Activated T-helper 1 cell treated with Interleukin-2 at 50 U/mL for 16 hours (primary cell): ENCODE measurements at places on chromosomes 11 and 22.
A peak's percentile ranks its signal among the peaks of the same experiment; 100 is the strongest.

GRCh38 chr11:68403424-68403823, 57.1 kb upstream of the PPP6R3 start:
- DNase-seq: no peak

- no peak for DNase-seq
These were observed 332 bp downstream of the TEAD1 start for GRCh38 chr11:12674571-12674935.

GRCh38 chr11:35804451-35805040, 139.3 kb upstream of the LDLRAD3 start:
- no peak for DNase-seq

GRCh38 chr11:13128354-13128753, 119.2 kb downstream of the RASSF10 start:
- DNase-seq: no peak

DNA sequence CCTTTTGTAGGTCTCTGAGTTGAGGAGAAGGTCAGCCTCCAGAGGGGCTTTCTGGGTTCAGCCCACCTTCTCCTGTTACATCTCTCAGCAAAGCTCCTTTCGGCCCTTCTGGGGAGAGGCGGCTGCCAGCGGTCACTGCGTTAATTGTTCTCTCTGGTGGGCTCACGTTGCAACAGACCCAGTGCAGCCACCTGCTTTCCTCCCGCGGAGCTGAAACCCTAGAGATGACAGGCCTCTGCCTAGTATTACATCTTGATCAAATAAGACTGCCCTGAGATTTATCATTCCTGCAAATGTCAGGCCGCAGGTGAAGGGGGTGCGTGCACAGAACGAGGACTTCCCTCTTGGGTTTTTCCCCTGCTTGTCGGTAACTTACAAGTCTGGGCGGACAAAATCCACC, 43.2 kb upstream of the CREB3L1 start:
- DNase-seq: no peak

DNA sequence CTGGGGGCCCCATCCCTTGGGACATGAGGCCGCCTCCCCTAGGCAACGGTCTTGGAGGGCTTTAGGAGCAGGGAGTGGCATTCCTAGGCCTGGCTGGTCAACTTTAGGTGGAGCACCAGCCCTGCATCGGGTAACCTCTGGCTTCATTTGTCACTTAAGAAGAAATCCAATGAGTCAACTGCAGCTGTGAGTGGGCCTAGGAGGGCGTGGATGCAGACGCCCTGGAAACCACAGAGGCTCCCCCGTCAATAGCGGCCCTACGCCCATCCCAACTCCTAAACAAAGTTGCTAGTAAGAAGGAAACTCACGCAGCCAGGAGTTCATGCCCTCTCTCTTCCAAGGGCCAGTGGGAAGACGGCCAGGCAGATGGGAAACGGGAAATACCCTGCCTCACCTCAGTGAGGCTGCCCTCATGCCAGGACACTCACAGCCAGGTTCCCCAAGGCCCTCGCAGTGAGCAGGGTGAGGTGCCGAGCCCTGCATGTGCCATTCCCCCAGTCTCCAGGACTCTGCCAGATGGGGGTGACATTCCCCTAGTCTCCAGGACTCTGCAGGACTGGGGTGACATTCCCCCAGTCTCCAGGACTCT, 20.8 kb downstream of the BID start:
- no peak for DNase-seq

- DNase-seq: no peak
These were observed 1.9 kb downstream of the BTG4 start for GRCh38 chr11:111510311-111510710.

DNA sequence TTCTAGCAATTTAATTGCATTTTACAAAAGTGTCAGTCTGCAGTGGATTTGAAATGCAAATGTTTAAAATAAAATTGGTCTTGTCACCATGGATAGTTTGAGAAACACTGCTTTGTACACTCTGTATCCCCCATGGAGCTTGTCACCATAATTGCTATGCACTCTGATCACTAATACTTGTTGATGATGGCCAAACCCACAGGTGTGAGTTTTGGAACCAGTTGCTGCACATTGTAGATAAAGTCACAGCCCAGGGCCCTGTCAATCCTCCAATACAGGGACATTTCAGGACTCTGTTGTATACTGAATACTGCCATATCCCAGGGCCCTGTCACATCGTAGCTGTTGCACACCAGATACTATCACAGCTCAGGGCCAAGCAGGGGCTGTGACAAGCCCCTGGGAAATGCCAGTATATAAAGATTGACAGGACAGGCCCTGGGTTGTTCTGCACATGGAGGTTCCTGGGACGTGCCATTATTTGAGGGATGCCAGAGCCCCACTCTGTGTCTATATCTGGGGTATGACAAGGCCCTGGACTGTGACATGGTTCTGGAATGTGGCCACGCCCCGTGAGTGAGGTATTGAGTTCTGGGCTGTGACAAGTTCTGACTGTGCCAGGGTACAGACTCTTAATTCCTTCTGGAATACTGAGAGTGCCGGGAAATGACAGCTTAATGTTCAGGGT, 27.9 kb upstream of the SMPD1 start:
- no peak for DNase-seq

DNA sequence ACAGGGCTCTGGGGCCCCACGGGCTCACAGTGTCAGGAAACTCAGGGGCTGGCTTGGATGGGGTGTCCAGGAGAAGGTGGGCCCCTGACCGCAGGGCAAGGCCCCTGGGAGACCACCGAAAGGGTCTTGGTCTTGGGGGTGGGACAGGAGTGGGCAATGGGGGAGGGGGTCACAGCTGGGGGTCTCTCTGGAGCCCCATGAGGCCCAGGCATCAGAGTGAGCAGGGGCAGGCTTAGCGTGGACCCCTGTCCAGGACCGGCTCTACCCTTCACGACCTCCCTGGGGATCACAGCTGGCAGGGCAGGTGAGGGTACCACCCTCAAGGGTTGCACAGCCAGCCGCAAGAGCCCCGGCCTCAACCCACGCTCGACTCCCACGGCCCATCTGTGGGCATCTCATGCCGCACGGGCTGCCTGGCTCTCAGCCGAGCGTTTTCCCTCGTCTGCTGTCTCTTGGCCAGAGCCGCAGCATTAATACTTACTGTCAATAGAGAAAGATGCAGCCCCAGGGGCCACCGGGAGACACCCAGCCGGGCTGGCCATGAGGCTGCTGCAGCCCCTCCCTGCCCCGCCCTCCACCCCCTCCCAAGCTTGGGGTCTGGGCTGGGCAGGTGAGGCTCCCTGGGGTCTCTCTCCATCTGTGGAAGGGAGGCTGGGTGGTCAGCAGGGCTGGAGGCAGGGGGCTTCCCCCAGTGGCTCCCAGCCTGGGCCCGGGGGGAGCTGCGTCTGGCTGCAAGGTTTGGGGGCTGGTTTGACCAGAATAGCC, 662 bp downstream of the MUC5B start:
- no peak for DNase-seq

- DNase-seq: no peak
These were observed 8.0 kb downstream of the CSNK2A3 start for GRCh38 chr11:11345099-11345498.

DNA sequence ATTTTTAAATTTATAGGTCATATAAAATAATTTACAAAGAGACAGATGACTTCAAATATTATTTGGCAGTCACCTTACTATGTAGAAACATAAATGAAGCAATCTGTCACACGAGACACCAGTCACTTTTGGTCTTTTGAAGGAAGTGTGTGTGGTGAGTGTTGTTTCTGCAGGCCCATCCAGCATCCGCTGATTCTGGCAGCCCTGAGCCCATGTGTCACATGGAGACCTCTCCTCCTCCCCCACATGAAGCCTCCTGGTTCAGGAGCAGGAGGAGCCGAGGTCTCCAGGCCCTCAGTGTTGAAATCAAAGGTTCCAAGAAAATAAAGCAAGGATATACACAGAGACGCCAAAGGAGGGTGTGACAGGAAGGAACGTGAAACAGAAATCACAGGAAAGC, 60.1 kb downstream of the ARFGAP3 start:
- no peak for DNase-seq

- DNase-seq: no peak
These were observed 44.3 kb downstream of the KCNQ1 start for GRCh38 chr11:2489083-2489482.

DNA sequence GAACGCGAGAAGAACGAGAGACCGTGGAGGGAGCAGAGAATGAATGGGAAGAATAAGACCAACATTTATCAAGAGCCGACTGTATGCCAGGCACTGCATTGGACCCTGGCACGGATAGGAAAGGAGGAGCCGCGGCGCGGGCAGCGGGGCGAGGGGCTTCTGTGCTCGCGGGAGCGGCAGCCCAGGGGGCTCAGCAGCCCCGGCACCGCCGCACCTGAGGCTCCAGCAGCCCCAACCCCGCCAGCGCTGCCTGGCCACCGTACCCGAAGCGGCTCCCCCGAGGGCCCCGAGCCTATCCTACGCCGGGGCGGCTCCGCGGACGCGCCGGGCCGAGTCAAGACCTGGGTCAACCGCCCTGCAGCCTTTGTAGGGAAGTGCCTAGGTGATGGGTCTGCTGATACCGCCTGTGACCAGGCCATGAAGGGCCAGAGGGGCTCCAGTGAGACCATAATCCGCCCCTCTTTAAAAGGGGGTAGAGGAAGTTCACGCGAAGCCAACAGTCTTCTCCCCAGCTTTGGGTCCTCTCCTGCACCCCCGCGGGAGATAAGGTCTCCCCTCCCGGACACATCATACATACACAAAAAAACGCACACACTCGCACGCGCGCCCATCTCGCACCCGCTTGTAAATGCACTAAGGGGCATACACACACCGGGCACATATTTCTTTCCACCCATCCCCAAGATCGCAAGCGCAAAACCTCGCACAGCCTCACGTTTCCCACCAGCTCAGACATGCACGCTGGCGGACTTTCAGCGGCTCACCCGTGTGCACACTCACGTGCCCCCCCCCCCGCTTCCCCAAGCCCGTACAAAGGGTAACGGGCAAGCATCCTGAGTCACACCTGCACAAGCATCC, 935 bp upstream of the RTN4RL2 start:
- no peak for DNase-seq

- no peak for DNase-seq
These were observed 8.7 kb upstream of the MS4A4E start for GRCh38 chr11:60251485-60252212.

GRCh38 chr11:68038718-68039525, at the start of gene TCIRG1:
TCIRG1 (plus strand) TSS chr11:68039025; CDS start chr11:68041272, 2,247 bp downstream.
- DNase-seq: peak; percentile 42

DNA sequence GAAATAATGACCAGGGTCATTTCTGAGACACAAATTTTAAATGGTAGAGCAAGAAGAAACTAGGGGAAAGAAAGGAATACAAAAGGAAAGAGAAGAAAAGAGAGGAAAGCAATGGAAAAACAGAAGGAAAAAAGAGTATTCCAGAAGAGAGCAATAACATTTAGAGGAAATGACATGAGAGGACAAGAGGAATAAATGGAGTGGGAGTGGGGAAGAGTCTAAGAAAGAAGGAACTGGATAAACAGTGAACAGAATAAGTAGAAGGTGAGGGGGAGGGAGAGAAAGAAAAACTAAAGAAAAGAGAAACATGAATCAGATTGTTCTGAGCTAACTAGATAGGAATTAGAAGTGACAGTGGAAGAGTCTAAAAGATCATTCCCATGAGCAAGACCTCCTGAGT, 28.4 kb downstream of the PRDM10 start:
- DNase-seq: no peak

DNA sequence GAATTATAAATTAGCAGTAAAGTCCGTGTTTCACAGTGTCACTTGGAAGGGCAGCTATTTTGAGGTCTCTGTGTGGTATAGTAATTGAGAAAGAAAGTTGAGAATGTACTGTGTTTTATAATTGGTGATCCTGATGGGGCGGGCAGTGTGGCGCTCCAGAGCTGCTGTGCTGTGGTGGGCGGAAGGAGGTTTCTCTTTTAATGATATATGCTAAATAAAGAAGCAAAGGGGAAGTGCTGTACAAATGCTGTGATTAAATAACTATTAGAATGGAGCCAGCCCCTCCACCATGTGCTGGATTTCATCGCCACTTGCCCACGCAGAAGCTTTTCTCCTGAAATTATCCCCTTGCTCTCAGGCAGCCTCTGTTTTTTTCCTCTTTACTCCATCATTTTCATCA, 24.6 kb downstream of the ATXN10 start:
- no peak for DNase-seq

- DNase-seq: no peak
These were observed 79.5 kb upstream of the SPON1 start for GRCh38 chr11:13883042-13883441.

DNA sequence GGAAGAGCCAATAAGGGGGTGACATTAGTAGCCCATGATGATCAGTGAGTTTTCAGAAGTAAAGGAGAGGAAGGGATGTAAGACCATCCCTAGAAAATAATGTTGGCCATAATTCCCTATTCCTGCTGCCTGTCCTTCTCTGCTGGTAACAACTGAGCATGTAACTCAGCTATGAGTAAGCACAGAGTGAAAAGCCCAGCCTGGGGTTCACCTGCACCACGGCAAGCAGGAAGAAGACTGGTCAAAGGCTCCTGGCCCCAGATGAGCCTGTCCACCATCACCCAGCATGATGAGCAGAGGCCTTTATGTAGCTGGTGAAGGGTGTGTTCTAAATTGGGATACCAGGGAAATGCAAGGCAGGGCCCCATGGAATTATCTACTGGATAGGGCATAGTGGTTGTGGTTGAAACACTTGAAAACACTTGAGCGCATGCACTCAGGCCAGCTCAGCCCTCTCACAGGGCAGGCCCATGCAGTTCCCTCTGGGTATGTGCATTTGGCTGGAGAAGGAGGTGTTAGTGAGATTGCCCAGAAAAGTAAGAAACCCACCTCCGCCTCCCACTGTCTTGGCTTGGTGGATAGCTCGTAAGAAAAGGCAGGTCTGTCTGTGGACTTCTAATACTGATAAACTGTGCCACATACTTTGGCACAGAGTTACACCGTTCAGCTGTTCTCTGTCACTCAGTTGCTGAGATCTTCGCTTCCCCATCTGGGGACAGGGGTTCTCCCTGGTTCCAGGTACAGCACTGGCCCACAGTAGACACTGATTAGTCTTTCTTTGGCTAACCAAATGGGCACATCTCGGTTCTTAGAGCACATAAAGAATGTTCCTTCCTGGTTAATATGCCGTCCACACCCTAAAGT, 86.8 kb downstream of the AMOTL1 start:
- no peak for DNase-seq

- no peak for DNase-seq
These were observed 80.0 kb downstream of the C11orf91 start for GRCh38 chr11:33620423-33621171.

DNA sequence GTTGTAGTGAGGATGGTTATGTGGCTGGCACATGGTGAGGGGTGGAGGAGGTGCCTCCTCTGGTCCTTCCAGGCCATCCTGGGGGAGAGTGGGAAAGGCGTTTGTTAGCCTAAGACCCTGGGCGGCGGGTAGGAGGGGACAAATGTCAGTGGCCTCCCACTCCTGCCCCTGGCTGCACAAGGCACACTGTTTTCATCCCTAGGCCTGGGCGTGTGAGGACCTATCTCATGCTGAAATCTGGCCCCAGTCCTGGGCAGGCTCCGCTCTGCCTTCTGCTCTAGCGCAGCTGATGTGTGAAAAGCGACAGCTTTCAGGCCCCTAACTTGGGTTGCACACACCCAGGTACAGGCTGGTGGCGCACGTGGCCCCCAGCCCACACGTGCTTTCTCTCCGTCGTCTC, 32.1 kb downstream of the DAGLA start:
- DNase-seq: no peak

GRCh38 chr11:10990160-10990559, 132.3 kb upstream of the ZBED5 start:
- no peak for DNase-seq
